ENCODE measurements at places on chromosomes 7 and 10.

- DNase-seq, result no peak
These were observed 273.1 kb downstream of the PHTF2 start for GRCh38 chr7:78071491-78072200.

DNA sequence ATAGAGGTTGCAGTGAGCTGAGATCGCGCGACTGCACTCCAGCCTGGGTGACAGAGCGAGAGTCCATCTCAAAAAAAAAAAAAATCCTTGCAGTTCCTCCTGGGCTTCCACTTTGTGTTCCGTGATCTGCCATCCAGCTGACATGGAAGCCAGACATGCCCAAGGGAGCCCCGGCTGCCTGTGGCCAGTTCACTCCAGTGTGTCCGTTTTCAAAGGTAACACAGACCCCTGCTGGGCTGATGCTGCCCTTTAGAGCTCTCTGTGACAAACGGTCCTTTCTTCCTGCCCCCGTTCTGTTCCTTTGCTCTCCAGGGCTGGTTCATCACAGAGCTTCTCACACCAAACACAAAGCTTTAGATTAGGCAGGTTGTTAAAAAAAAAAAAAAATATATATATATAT lies 130.8 kb downstream of the CUL2 start:
- DNase-seq, result no peak

- DNase-seq, result no peak
These were observed 71.8 kb downstream of the SNX10 start for GRCh38 chr7:26363465-26363864.

DNA sequence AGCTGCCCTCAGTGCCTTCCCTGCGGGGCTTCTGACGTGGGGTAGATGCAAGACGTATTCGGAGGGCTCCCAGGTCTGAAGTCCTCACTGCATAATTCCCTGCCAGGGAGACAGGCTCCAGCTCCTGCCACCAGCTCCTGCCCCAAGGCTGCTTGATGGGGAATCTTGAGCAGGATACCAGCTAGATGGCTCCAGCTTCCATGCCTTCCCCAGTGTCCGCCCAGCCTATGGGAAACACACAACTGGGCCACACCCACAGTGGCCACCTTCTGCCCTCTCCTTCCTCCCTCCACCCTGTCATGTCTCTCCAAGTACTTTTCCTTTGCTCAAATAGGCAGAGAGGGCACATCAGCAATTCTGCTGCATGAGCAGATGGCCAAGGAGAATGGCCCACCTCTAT lies 95.8 kb downstream of the PARP12 start:
- no peak for DNase-seq

- DNase-seq, result no peak
These were observed 232.9 kb upstream of the NPY start for GRCh38 chr7:24050991-24051560.

GRCh38 chr7:117165656-117166055 lies 157.2 kb downstream of the WNT2 start:
- DNase-seq, result no peak

- no peak for DNase-seq
These were observed 62.7 kb downstream of the NPTX2 start for GRCh38 chr7:98679741-98680140.

DNA sequence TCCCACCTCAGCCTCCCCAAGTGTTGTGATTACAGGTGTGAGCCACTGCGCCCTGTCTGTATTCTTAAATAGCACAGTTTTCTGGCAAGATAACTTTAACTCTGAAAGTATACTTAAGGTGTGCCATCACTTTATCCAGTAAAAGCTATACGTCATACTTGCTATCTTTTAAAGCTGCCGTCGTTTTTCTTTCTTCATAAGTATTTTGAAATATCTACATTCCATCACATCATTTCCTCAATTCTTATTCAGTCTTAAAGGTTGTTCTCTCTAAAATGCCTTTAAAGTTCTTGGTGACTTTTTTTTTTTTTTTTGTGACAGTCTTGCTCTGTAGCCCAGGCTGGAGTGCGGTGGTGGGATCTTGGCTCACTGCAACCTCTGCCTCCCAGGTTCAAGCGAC lies 34.7 kb downstream of the PTPN12 start:
- DNase-seq, result no peak

DNA sequence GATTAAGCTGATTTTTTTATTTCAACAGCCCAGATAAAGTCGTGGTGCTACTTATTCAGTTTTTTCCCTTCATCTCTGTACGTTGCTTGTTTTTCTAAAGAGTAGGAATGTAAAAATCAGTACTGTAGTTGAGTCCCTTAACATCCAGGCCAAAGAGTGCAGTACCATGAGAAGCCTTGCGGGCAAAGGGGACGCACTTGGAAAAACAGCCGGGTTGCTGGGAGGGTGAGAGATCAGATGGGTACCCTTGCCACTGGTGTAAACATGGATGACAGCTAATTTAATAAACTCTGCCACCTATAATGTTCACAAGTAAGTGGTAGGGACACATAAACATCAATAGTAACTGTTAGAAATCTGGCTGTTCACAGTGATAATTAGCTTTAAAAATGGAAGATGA lies 175.9 kb downstream of the POU6F2 start:
- no peak for DNase-seq

GRCh38 chr7:98903246-98903645 lies 24.9 kb downstream of the TRRAP start:
- DNase-seq, result no peak

DNA sequence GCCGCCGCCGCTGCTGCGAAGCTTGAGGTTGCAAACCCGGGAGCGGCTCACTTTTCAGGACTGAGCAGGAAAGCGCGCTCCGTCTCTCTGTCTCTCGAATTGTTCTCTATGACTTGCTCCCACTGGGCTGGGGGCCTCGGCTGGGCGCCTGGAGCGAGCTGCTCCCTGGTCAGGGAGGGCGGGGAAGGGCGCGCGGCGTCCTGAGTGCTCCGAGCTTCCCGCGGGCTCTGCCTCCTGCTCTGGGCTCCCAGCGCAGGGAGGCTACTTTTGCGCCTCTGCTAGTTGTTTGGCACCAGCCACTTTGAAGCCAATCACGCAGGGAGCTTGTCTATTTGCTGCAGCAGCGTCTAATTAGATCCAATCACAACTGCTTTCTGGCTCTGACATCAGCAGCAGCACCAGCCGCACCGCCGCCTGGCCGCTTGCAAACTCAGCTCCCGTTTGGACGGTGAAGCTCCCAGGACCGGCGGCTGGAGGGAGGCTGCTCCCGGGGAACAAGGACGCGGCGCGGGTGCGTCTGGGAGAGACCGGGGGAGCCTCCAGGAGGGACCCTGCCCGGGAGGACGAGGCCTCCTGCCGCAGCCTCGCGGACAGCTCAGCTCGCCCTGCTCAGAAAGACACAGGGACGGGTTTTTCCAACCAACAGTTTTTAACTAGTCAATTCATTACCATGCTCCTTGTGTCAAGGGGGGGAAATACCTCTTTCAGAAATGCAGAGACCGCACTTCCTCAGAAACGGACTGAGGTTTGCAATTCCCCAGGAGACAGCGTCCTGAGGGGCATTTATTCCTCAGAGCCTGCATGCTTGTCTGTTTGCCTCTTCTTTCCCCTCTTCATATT lies at the start of gene ADARB2:
Gene ADARB2 (minus strand): TSS at position 304 of the 840 bp plus-strand sequence.
- DNase-seq, result peak; percentile 63

DNA sequence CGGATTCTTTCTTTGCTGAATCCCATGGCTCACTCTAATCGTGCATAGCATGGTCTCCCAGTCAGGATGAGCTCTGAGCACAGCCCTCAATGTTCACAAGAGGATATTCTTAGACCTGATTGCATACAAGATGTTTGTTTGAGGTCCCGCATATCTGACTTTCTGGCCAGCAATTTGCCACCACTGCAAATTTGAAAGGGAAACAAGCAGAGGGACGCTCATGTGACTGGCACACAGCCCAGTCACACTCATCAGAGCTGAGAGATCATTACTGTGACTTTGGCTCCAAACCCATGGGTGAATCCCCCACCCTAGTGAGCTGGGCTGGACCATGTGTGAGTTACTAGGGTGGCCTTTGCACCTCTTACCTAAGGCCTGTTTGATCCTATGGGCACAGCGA lies 9.9 kb downstream of the TAS2R41 start:
- peak; percentile 68 for DNase-seq

DNA sequence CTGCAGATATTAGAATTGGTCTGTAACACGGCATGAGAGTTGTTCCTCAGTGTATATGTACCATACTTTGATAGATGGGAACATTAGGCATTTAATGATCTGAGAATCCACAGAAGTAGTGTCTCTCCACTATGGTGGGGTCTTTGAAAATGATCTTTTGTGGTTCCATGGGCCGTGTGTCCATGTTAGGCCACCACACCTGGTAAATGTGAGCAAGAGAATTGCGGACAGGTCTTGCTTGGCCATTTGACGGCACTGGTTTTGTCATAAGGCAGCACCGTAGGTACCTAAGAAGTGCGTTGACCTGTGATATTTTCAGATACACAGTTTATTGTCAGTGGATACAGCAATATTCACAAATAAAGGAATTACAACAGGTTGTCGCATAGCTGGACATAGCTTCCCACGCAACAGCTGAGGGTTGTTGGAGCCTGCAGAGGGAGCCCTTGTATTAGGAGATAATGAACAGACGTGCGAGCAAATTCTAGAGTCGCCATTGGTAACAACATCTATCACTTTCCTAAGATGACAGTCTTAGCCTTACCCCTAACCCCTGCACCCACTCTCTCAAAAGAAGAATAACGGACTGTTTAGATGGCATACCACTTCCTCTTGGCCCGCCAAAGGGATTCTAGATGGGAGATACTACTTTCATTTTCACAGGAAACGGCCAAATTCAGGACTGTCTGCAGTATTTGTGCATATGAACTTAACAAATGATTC lies 111.4 kb downstream of the COL28A1 start:
- DNase-seq, result peak; percentile 73

- peak; percentile 23 for DNase-seq
These were observed 520 bp downstream of the ELAPOR2 start for GRCh38 chr7:87058744-87059524.

DNA sequence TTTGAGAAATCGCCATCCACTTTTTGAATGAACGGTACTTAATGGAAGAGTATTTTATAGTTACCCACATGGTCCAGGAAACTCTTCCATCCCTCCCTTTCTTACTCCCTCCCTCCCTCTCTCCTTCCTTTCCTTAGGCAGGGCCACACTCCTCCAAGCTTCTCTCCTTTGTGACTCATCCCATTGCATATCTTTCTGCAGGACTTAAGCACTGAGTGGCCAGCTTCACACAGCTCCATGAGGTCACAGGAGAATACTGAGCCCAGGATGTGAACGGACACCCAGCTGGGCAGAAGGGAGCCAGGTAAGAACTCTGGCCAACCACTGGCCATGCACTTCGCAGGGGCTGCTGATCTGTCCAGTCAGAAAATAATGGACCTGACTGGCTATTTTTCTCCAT lies 189.7 kb upstream of the ADCY1 start:
- no peak for DNase-seq

DNA sequence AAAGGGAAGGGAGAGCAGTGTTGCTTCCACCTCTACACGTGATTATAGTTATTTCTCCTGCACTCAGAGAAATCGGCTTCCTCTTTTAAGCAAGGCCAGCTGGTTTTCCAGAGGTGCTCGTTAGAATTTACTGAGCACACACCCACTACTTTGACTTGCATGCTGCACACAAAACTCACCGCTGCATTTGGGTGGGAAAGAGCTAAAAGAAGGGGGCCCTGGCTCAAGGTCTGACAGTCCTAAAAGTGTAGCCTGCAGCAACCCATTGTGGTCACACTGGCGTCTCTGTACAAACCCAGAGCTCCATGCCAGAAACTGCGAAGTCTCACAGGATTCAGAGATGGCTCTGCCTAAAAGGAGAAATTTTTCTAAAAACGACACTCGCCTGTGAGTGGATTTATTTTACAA lies 133.7 kb downstream of the SLC25A13 start:
- DNase-seq, result peak; percentile 64

DNA sequence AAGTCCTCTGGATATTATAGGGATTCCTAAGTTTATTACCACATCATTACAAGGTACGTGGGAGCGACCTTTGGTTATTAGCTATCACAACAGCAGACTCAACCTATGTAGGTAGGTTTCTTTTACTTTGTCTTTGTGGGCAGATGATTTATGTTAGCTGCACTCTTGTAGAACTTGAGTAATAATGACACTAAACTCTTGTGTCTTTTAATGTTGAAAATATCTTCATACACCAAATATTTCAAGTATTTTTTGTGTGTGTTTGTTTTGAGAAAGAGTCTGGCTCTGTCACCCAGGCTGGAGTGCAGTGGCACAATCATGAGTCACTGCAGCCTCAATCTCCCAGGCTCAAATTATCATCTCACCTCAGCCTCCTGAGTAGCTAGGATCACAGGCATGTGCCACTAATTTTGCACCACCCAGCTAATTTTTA lies 19.2 kb upstream of the SUPV3L1 start:
- no peak for DNase-seq

- no peak for DNase-seq
These were observed 328.5 kb upstream of the AUTS2 start for GRCh38 chr7:69269806-69270205.

DNA sequence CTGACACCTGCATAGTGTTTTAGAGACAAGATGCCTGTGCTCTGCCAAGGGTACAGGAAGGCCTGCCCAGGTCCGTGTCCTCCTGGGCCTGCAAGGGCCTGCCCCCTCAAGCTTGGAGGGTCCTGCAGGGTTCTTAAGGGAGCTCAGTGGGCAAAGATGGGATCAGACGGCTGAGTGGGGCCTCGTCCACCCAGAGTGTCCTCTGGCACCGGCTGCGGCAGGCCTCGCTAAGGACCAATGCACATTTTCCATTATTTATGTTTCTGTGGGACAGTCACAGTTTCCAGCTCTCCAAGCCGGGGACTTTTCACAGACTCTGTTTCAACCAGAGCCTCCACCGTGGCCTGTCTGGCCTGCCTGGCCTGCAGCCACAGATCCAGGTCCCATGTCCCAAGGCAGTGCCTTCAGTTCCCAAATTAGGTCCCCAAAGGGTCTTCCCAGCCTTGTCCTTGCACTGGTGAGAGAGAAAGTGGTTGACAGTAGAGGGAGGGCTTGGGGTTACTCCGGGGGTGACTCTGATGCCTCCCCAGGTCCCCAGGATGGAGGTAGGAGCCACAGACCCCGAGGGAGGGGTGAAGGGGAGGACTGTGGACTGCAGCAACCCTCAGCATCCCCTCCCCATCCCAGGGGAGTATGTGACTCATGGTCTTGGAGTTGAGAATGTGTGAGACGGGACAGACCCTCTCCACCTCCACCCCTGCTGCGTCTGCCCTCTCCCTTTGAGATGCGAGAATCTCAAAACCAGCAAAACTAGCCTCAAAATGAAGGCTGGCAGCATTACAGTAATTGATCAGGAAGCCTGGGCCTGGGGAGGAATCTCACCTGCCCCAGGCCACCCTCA lies 14.8 kb downstream of the MYL10 start:
- DNase-seq, result peak; percentile 34

DNA sequence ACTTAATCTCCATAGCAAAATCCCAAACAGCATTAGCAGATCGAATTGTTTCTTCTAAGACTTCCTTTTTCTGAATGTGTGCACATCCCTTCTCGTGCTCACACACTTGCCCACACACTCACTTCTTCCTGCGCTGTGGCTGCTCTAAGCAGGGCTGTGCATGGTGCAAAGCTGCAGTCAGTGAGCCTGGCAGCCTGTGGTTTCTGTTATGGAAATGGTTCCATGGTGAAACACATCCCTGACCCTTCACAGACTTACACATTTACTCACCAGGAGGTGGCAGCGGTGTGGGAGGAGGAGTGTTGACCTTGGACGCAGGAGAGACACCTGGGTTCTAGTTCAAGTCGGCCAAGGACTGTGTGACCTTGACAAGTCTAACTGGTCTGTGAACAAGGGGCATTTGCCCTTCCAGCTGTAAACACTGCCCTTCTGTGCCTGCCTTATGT lies 24.9 kb downstream of the MTURN start:
- no peak for DNase-seq
